ENCODE measurements at places on chromosomes 7 and 10.

- DNase-seq = peak; percentile 88
These were observed 98.9 kb downstream of the DYNC1I1 start for GRCh38 chr7:95871075-95871848.

DNA sequence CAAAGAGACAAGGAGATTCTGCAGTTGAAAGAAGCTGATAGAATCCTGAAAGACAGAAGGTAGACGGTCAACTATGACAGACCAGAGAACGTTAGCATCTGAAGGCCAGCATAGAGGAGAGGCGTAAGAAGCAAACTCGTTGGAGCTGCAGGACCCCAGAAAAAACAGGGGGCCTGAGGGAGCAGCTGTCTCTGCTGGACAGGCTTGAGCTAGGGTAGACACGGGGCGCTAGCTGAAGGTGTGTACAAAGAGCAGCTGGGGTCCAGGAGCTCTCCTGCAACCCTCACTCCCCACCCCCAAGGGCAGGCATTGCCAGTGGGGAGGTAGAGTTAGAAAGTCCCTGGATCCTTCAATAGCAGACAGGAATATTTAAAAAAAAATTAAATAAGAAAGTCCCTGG lies 14.6 kb upstream of the GDI2 start:
- no peak for DNase-seq

DNA sequence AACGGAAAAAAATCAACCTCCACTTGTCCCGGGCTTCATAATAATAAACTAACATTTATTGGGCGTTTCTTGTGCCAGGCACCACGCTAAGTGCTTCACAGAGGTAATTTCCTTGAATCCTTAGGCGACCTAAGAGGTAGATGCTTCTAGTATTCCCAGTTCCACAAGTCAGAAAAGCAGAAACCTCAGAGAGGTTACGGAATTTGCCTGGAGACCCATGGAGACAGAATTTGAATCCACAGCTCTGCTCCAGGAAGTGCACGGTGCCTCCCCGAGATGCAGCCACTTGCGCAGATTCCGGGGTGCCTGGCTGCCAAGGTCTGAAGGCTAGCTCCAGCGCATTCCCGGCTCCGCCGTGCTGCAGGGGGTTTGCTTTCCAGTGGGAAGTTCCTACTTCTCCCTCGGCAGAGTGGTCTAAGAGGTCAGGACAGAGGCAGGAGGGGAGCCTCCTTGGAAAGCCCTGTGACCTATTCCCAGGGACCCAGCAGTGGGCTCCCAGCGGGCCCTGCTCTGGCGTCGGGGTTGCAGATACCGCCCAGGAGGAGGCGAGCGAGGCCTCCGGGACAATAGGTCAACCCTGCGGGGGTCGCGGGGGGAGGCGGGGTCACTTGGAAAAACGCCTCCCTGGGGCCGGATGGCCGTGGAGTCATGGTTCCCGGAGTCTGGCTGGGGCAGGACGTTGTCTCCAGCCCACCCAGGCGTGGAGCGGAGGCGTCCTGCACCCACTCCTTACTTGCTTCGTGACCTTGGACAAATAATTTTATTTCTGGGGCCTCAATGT lies 10.1 kb upstream of the NKX2-3 start:
- DNase-seq = peak; percentile 31

DNA sequence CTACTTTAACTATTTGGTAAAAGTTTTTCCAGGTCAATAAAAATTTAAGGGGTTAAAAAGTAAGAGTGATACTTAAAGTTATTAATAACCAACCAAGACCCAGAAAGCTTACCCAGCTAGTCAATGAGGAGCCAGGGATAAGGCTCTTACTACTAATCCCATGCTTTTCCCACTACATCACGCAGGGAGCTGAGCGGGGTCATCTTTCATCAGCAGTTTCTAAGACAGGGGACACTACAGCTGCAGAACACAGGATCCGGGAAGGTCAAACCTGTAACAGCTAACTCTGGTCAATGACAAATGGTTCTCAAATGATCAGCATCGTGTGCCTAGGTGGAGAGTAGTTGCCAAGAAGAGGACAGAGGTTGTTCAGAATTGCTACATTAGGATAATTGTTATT lies 65.1 kb downstream of the RSU1 start:
- no peak for DNase-seq

- no peak for DNase-seq
These were observed 322.8 kb upstream of the ANKRD30A start for GRCh38 chr10:36802490-36803153.

DNA sequence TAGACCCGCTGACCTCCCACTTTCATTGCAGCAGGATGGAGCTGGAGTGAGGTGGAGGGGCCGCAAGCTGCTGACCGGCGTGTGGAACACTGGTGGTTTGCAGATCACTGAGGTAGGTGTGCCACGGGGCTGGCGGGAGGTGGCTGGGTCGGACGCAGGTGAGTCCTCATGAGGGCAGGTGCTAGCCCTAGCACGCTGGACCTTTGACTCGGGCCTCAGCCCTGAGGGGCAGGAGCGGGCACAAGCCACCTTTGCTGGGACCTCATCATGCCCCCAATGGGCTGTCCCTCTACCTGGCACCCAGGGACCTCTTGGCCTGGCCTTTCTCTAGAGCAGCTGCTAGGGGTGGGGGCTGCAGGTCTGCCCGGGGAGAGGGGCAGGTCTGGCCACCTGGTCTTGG lies 93.3 kb downstream of the ZMIZ1 start:
- DNase-seq = no peak

DNA sequence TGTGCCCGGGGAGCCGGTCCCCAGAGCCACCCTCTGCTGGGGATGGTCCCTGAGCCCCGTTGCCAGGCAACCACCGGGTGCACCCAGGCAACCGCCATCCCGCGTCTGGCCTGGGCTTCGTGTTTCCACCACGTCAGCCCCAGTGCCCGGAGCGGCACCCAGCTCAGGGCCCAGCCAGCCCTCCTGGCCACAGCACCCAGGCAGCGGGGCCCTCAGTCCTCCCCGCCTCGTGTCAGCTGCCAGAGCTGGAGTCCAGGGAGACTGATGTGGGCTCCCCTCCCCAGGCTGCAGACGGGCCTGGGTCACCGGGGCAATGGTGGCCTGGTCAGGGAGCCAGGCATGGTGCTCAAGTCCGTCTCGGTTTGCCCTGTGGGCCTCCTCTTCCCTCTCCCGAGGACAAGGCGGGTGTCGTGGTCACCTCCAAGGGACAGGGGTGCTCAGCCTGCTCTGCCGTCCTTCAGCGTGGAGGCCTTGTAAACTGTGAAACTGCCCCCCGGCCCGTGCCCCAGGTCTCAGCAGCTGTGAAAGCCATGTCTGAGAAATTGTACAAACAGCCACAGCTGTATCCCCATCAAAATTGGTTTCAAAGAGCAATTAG lies 72.5 kb downstream of the MICALL2 start:
- DNase-seq = peak; percentile 68

DNA sequence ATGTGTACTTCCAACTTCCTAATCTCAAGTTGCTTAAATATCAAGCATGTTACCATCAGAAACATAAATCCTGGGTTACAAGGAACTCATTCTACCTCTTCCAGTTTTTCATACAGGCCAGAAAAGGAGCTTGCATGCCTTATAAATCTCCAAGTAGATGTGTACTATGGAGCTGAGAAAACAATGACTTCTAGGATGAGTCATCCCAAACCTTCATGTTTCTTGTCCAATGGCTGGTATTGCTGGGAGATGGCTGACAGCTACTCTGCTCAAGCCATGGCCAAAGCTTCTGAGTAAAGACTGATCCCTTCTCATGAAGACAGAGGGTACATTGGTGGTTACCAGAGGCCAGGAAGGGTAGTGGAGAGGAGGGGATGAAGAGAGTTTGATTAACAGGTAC lies 8.6 kb downstream of the RAPGEF5 start:
- peak; percentile 79 for DNase-seq

- no peak for DNase-seq
These were observed 111.7 kb upstream of the STEAP1B start for GRCh38 chr7:22611758-22612079.

GRCh38 chr10:15387021-15387420 lies 15.9 kb upstream of the FAM171A1 start:
- no peak for DNase-seq

GRCh38 chr10:63769367-63769766 lies 248.2 kb downstream of the REEP3 start:
- DNase-seq = no peak

- no peak for DNase-seq
These were observed 171.1 kb upstream of the FZD8 start for GRCh38 chr10:35813219-35813618.

DNA sequence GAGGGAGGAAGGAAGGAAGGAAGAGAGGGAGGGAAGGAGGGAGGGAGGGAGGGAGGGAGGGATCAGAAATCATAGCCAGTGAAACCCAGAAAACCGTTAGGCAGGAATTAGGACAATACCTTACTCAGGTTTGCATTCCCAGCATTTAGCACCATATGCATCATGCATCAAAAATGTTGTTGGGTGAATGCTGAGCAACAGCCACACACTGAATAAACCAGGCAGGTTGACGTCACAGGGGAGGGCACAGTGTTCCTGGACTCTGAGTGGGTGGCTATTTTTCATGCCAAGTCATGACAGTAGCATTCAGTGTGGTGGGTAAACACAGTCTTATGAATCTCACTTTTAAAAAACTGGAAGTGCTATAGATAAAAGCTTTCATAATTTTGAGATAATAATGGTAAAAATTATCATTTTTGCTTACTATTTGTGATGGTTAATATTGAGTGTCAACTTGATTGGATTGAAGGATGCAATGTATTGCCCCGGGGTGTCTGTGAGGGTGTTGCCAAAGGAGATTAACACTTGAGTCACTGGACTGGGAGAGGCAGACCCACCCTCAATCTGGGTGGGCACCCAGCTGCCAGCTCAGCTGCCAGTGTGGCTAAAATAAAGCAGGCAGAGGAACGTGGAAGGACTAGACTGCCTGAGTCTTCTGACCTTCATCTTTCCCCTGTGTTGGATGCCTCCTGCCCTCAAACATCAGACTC lies 199.1 kb upstream of the PRKCQ start:
- peak; percentile 9 for DNase-seq

DNA sequence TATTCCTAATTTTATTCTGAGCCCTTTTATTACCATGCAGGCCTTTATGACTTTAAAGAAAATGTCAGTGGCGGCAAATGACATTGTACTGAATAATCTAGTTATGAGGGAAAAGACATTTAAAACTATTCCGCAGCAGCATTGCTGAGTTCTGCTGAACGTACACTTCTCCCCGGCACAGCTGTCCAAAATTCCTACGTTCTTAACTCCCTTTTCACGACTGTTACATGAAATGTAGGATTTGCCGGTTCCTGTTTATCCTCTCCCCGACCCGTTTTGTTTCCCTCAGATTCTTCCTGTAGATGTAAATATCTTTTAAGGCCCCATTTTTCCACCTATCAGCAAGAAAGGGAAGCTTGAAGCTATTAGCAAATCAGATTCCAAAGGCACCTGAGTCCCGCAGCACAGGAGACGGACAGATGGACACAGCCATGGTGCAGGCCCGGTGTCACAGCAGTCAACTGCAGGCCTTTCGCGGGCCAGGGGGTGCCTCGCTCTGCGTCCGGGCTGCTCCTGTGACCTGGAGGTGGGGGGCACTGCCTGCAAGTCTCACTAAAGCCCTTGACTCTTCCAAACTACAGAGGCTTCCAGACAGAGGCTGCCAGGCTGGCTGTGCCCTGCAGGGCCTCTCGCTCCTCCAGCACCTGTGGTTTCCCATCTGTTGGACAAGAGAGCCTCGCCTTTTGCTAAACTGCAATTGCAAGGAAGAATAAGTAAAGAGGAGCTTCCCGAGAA lies 485.0 kb upstream of the MGMT start:
- no peak for DNase-seq

GRCh38 chr7:124649397-124650014 lies 116.1 kb downstream of the GPR37 start:
- no peak for DNase-seq

GRCh38 chr10:53997953-53998352 lies 803.1 kb downstream of the PCDH15 start:
- peak; percentile 61 for DNase-seq

DNA sequence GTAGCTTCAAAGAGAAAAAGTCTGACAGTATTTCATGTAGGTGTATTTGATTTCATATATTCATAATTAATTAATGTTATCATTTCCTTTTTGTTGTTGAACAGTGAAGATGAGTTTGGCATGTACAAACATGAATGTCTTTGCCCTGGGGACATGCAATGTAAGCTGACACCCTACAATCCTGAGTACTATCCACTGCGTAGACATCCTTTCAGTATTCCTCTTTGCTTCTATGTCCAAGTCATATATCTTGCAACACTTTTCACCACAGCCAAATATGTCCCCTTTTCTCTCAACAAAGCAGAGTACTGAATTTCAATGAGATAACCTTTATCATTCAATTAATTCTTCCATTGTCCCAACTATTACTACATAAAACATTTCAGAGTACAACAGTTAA lies 93.6 kb downstream of the GPR37 start:
- peak; percentile 8 for DNase-seq

DNA sequence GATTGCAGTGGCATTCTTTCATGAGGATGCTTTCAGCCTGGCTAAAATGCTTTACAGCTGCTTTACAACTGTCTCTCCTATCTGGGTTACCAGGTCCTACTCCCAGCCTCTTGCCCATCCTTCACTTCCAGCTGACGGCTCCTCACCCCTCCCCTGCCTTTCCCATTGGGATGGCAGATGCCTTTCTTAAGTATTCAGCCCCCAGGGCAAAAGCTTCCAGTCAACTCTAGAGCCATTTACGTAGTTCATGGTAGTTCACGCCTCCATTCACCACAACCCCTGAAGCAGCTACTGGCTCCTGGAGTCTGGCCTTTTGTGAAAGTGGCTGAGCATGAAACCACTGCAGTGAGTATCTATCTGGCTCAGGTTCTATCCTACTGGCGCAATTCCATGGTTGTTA lies 17.2 kb upstream of the BMPER start:
- DNase-seq = no peak

DNA sequence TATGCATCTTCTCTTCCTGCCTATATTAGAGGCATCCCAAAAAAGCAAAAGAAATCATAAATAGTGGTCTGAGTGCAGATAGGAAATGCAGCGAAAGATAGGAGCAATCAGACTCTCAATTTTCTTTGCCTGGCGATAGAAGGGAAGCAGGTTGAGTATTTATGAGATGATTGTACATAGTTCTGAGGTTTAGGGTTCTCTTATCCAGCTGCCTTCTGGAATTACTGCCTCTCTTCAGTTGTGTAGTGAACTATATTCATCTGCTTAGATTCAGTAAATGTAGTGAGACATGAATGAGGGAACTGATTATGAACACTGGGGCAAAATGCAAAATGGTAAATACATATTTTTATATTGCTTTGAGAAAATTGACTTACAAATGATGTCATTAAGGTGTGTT lies 93.0 kb upstream of the CYP26C1 start:
- no peak for DNase-seq

GRCh38 chr7:106874076-106874475 lies 9.0 kb downstream of the PIK3CG start:
- no peak for DNase-seq

Data from DMS53 (cell line).